HT1080 (cell line): ENCODE measurements at places on chromosomes 3 and 15.

- DNase-seq, result no peak
These were observed 1.1 kb downstream of the PLXNB1 start for GRCh38 chr3:48428572-48429316.

DNA sequence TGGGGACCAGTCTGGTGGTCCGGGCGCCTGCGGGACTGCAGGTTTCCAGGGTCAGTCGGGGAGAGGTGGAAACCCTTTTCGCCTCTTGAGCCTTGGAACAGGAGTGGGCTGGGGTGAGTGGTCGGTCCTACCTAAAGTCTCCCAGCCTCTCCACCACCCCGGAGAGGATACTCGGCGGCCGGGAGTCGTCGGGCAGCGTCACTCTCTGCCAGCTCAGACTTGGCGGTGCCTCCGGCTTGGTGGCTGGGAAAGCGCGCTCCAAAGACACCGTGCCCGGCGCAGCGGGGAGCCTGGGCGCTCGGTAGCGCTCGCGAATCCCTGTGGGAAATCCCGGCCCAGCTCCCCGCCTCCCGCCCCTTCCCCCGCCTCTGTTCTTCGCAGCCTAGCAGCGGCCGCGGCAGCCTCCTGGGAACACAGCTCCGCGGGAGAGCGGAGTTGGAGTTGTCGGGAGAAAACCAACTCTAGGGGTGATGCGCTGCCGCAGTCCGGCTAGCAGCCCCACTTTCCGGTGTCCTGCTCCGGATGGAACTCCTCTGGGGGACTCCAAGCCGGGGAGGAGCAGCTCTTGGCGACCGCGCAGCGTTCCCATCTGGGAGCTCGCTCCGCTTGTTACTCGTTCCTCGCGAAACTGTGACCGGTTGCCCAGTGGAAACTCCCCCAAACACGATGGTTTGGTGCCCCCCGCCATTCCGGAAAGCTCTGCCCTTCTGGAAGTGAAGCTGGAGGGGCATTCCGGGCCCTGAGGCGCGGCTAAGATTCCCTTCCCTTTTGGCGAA, 1.4 kb downstream of the EPHB1 start:
- no peak for DNase-seq

DNA sequence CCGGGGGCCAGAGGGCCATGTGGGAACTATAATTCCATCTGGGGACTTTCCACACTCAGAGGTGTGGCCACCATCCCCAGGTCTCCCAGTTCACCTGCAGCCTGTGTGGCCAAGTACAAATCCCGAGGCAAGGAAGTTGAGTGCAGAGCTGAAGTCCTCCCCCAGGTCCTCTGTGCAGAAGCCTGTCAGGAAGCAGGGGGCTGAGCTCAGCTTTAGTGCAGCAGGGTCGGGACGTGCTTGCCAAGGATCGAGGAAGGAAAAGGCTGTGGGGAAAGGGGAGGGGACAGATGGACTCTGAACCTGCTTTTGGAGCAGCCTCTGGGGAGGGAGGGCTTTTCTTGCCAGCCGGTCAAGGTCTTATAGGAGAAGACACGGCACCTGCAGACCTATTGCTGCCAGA, 67.7 kb downstream of the CHRNA7 start:
- no peak for DNase-seq

GRCh38 chr15:101046826-101047225, 127.7 kb downstream of the LRRK1 start:
- no peak for DNase-seq

DNA sequence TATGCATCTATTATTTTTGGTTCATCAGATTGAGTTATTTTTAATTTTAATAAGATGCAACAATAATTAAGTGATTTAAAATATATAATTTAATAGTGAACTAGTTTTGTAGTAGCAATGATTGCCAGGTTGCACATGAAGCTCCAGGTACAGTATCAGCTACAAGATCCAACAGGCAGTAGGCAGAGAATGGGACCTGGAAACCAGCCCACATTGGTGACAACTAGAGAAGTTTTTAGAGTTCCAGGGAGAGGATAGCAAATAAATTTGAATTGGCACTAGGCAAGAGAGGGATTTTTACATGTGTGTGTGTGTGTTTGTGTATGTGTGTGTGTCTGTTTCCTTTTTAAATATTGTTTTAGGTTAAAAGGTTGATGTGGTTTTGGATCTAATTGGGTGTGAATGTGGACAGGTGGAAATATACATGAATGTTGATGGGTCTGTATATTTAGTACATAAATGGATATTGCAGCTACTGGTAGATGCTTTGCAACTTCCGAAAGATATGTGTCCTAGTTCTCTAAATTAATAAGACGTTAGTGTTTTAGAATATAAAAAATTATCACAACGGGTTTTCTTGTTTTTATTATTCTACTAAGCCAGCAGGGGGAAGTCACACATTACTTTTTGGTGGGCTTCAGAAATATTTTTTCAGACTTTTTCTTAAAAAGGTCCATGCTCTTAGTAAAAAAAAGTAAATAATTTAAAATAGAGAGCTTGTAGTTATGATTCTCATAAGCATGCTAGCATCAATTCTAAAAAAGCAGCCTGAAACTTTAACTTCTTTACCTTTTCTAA, 110.1 kb upstream of the GBE1 start:
- DNase-seq, result no peak

- DNase-seq, result no peak
These were observed 210.4 kb downstream of the NECTIN3 start for GRCh38 chr3:111282024-111282423.

DNA sequence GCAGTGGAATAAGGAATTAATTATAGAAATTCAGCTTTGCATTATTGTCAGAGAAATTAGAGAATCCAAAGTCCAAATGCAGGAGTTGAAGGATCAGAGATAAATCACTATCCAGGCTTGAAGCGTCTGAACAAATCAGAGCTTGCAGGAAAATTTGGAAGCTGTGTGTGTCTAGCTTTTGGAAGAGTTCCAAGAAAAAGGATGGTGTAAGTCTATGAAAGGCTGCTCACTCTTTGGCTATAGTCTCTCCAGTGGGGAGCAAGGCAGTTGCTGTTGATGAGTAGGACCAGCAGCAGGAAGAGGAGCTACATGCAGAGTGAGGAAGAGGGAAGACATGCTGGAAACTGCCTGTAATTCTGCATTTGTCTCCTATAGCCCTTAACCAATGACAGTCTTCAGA, 464.3 kb upstream of the GRM7 start:
- peak; percentile 2 for DNase-seq

DNA sequence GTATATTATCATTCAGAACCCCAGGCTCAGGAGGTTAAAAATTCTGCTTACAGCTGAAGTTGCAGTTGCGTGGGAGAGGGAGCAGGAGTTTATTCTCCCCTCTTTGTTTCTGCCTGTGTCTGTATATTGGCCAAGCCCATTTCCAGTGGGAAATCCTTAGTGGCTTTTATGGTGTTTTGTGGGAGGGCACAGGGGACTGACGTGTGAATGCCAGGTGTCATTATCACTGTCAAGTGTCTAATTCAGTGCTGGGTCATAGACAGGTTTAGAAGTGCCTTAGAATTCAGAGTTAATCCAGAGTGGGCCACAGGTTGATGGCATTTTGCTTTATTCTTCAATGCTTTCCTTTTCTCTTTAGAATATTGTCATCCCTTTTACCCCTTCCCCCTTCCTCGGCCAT, 33.4 kb downstream of the SLCO3A1 start:
- no peak for DNase-seq

- peak; percentile 17 for DNase-seq
These were observed 46.0 kb downstream of the KLF13 start for GRCh38 chr15:31372635-31373091.

DNA sequence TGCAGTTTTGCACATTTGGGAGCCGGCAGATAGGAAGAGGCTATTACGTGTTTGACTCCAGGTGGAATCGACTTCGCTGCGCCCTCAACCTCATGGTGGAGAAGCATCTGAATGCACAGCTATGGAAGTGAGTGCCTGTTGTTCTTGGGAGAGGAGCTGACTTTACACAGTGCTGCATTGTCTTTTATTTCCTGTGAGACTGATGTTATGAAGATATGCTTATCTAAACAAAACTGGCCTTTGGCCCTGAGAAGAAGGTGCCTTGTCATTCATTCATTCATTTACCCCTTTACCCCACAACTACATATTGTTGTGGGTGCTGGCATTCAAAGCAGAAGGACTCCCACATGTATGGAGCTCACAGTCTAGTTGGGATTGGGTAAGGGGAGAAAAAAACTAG, 32.6 kb downstream of the PSMD6 start:
- DNase-seq, result no peak

- no peak for DNase-seq
These were observed 12.5 kb downstream of the PATL2 start for GRCh38 chr15:44698641-44699040.

DNA sequence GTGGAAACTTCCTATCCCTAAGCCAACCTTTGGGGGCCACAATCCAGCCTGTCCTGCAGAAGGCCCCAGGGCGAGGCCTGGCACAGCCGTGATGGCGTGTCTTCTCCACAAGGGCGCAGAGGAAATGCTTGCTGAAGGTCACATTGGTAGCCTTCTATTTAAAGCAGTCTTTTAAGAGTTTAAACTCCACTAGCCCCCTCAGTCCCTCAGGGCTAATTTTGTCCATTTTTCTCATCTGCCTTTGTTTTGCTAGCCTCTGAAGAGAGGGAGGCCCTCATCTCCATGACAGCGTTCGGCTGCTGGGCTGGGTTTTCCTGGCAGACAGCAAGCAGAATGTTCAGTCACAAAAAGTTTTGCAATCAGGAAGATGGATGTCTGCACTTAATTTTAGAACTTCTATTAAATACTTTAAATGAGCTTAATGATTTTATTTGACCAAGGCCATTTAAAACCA, 40.8 kb downstream of the RARB start:
- DNase-seq, result no peak

DNA sequence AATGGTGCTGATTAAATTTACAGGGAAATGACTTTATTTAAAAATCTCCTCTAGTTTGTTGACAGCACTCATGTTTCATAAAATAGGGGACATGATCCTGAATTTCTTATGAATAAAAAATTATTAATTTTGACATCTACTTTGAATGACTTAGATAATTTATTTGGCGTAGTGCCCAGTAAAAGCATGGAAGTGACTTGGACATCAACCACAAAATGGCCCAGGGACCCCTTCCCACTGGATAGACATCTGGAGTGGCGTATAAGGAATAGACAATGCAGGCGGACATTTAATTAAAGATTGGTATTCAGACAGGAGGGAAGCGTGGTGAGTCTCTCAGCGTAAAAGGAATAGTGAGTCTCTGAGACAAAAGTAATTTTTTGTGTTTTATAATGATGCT, 79.8 kb downstream of the ADAMTSL3 start:
- no peak for DNase-seq

DNA sequence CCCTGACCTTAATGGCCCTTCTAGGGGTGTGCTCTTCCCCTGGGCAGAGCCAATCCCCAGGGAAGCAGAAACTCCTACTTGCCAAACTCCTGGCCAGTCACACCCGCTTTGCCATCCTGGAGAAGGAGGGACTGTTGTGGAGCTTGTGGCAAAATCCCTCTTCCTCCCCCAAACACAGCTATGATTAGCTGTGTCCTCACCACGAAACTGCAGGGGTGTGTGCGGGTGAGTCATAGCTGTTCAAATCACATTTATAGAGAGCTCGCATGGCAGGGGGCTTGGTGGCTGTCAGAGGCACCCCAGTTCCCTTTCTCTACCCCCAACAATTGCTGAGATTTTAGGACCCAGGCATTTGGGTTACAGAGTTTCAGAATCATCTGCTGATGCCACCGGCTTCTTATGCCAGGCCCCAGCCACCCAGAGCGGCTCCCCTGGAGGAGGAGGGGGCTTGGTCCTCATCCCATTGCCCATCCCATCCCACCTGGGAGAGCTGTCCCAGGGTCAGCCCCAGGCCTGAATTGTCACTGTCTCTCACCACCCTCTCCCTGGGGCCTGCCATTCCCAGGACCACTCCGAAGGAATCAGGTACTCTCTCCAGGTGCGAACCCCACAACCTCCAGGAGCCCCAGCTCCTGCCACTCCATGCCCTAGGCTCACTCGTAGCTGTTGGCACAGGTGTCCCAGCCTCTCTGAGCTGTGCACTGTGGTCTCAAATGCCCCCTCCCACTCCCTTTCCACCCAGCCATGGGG, 28.8 kb upstream of the MAGEF1 start:
- DNase-seq, result peak; percentile 83

DNA sequence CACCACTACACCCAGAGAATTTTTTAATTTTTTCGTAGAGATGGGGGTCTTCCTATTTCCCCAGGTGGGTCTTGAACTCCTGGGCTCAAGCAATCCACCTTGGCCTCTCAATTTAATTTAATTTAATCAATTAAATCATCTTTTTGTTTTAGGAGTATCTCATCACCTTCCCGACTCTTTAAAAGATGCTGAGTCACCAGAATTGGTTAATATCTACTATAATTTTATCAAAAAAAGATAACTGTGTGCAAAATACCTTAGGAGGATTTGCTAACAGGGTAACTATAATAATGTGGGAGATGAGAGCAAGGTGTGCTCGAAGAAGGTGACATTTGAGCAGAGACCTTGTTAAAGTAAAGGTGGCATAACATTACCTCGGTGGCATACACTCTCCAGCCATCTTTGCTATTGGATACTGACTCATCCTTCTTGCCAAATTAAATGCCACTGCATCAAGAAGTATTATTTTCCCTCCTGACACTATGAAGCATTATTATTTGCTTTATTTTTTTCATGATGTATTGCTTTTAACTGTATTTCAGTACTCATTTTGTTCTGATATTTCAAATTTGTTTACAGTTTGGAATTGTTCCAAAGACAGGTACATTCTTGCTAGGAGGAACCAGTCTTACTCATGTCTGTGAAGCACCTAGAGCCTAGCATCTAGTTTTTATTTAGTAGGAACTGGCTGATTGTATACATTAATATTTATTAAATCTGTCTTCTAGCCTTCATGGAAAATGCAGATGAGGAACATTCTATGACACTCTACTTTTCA, 200.7 kb downstream of the MBNL1 start:
- no peak for DNase-seq

GRCh38 chr15:87881026-87881425, 375.5 kb downstream of the NTRK3 start:
- no peak for DNase-seq

- DNase-seq, result peak; percentile 66
These were observed 286.7 kb upstream of the TGFBR2 start for GRCh38 chr3:30319713-30320112.

DNA sequence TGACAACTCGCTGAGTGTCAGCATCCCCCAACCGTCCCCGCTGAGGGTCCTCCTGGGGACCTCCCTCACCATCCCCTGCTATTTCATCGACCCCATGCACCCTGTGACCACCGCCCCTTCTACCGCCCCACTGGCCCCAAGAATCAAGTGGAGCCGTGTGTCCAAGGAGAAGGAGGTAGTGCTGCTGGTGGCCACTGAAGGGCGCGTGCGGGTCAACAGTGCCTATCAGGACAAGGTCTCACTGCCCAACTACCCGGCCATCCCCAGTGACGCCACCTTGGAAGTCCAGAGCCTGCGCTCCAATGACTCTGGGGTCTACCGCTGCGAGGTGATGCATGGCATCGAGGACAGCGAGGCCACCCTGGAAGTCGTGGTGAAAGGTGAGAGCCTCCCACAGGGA, 35.4 kb downstream of the ACAN start:
- DNase-seq, result no peak
